NCI-H1436 (cell line): ENCODE measurements at places on chromosomes 6 and 20.
A peak's percentile ranks its signal among the peaks of the same experiment; 100 is the strongest.

GRCh38 chr6:36788186-36788585 lies 51.1 kb downstream of the CPNE5 start:
- no peak for DNase-seq

GRCh38 chr6:46651006-46651405 lies 1.6 kb downstream of the CYP39A1 start:
- no peak for DNase-seq

DNA sequence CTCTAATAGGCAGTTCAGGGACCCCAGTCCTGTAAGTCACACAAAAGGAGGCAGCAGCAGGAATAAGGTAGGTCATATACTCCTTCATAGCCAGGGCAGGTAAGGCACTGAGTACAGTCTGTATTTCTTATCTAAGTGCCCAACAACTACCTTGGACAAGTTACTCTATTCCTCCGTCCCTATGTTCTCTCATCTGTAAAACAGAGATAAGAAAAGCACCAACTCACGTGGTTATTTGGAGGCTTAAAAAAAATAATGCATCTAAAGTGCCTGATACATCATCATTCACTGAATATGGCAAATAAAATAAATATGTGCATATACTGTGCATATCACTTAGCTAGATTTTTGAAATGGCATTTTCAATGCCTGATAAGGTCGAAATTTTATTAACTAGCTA lies 298.1 kb upstream of the CDYL start:
- no peak for DNase-seq

DNA sequence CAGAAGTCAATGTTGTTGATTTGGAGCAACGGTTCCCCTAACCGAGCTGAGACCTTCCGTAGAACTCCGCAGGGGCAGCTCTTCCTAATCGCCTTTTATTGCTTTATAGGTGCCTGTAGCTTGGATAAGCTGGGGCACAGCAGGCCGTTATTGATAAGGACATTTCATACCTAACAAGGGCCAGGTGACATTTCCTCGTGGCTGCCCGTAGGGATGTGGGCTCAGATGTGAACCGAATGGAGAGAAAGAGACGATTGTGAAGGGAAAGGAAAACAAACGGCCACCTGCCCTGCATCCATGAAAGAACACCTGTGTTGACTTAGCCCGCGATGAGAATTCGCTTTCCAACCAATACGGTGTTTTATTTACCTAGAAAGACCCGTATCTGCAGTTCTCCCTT lies 53.3 kb upstream of the DACT2 start:
- DNase-seq: no peak

DNA sequence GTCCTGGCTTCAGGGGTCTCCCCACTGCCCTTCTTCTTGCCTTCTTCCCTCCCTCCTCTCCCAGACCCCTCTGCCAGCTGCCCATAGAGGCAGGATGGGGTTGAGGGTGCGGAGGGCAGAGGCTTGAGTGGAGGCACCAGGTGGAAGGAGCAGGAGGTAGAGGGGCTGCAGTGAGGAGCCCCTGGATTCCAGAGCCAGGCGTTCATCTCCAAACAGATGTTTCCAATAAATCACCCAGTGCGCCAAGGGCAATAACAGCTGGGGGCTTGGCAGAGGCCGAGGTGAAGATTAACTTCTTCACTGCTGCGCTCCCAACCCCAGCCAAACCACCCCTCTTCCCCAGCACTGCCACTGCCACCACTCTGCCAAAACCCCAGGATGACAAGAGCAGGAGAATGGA lies 10.7 kb downstream of the MDFI start:
- DNase-seq: no peak

DNA sequence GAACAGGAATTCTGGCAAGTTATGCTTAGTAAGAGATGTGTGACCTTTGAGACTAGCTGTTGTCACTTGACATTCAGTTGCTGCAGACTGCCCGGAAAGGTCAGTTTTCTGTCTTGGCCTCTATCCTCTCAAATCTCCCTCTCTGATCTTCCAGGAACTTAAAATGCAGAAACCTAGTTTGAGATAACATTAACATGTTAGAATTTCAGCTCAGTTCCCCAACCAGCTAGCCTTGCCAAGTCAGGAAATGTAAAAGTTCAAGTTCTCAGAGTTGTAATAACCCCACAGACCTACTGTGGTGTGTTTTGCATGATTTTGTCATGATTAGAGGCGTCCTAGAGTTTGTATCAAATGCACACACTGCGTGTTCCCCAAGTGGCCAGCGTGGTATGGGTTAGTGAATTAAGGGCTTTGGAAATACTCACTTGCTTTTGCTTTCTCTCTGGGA lies 46.6 kb downstream of the DUSP22 start:
- no peak for DNase-seq

DNA sequence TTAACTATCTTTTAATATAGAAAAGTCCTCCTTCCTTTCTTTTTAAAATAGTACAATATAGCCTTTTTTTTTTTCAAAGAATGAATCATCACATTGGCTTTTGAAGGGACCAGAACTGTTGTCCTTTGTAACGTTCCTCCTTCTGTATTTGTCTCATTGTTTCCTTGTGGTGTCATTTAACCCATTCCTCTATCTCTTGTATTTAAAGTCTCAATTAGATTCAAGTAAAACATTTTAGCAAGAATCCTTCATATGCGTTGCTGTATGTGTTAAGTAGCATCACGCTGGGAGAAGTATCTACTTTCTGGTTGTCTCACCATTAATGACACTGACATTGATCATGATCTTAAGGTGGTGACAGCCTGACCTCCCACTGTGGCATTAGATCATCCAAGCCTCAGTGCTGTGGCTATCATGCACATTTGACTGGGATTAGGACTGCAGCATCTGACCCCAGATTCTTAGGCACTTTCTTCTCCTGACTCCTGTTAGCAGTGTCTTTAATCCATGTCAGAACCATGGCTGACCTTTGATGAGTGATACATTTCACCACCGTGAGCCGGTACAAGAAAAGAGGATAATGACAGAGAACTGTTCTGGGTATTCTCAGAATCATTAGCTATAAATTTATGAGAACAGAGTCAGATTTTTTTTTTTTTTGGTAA lies 67.5 kb upstream of the TFB1M start:
- DNase-seq: no peak

- DNase-seq: peak; percentile 45
Observed at GRCh38 chr6:88870717-88871330, 92.6 kb downstream of the RNGTT start.

- DNase-seq: peak; percentile 47
Observed at GRCh38 chr6:44247338-44248302, 719 bp downstream of the HSP90AB1 start.

GRCh38 chr6:158461954-158462353 lies 97.9 kb upstream of the TMEM181 start:
- no peak for DNase-seq

DNA sequence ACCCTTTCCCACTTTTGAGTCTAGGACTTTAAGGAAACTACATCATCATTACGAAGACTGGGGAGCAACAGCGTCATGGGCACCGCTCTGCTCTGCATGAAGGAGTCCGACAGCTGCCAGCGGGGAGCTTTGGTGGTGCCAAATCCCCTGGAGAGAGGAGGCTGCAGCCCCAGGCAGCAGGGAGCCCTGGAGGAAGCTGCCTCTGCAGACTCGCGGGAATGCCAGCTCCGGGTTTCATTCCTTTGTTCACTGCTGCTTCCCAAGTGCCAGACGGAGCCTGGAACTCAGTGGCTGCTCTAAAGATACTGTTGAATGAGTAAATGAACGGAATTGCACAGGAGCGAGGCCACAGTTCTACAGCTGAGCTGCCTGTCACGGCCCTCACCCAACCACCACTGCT lies 196.5 kb upstream of the THBS2 start:
- DNase-seq: no peak

DNA sequence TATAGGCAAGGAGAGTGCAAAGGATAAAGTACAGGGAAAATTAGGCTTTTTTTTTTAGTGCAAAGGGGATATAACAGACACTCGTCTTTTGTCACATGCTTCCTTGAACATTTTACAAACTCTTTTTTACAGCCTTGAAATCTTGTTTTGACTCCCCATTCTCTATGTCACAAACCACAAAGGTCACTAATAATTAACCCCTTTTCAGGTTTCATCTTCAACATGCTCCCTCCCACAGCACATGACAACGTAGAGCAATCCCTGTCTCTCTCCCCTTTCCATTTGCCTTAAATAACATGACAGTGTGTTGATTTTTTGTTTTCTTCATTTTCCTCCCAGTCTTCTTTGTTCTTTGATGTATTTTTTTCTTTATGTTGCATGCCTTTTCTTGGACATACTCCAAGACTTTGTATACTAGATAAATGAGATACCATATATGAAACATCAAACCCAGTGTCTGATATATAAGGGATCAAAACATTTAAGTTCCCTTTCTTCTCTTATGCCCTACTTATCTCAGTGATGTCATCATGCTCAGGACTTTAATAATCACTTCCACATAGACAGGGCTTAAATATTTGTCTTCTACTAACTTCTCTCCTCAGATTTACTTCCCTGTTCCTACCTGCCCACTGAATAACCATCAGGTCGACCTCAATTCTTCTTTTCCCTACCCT lies 378.7 kb upstream of the HSF2 start:
- no peak for DNase-seq

GRCh38 chr20:53826597-53827291 lies 233.1 kb upstream of the ZNF217 start:
- DNase-seq: no peak

GRCh38 chr20:39878320-39878719 lies 810.7 kb downstream of the MAFB start:
- no peak for DNase-seq

DNA sequence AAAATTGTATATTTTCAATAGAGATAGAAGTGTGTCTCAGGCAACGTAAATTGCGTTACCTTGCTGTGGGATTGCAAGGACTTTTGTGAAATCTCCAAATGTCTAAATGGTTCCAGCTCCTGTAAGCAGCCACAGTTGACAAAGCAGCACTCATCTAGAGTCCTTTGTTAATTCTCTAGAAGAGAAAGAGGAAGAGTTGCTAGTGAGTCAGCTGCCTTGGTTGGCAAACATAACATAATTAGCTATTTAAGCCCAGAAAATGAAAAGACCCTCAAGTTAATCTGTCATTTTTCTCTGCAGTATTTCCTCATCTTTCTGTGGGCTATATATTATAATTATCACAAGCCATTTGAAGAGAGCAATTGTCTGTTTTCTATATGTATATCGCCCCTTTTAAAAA lies 66.4 kb upstream of the FABP7 start:
- DNase-seq: peak; percentile 66

GRCh38 chr6:2026133-2026532 lies 219.3 kb downstream of the GMDS start:
- no peak for DNase-seq

DNA sequence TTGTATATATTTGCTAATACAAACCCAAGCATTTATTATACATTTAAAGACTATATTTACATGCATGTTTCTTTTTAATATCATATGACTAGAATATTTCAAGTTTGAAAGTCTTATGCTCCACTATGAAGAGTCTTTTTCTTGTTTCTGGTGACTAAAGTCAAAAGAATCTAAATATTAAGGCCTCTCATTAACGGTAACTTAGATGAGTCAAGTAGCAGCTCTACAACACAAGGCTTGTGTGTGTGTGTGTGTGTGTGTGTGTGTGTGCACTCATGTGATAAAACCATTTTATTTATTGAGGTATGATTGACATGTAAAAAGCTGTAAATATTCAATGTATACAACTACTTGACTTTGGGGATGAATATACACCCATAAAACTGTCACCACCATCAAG lies 275.6 kb downstream of the TFAP2B start:
- DNase-seq: no peak

DNA sequence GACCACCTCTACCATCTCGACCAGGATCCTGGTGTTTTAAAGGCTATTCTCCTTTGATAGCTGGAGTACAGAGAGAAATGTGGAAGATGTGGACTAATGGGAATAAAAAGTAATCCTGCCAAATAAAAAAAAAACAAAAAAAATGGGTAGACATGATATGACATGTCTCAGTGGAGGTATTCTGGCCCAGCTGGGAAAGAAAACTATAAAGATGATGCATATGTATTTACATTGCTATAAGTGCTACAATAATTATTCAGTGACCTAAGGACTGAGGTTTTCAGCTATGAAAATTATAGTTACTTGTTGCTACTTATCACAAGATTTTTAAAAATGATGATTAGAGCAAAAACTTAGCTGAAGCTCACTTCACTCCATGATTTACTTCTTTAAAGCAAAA lies 101.1 kb downstream of the SIM1 start:
- DNase-seq: no peak

- no peak for DNase-seq
Observed at GRCh38 chr6:33902457-33902853, 98.7 kb upstream of the MLN start.

- no peak for DNase-seq
Observed at GRCh38 chr20:48847498-48848205, 19.9 kb upstream of the PREX1 start.

DNA sequence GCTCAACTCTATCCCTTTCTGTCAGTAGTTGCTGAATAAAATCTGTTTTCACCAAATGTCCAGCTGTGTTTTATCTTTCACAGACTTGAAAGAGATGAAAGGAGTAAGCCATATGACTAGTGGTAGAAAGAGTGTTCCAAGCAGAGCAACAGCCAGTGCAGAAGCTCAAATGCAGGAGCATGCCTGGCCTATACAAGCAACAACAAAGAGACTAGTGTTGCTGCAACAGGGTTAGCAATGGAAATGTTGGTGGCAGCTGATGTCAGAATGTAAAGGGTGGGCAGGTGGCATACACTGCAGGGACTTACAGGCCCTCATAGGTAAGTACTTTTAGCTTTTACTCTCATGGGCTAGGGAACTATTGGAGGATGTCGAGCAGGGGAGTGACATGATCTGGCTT lies 5.2 kb upstream of the HINT3 start:
- DNase-seq: no peak

GRCh38 chr6:41519745-41520699 lies 26.2 kb upstream of the FOXP4 start:
- DNase-seq: no peak

GRCh38 chr6:88377976-88378568 lies 211.9 kb upstream of the CNR1 start:
- DNase-seq: no peak

DNA sequence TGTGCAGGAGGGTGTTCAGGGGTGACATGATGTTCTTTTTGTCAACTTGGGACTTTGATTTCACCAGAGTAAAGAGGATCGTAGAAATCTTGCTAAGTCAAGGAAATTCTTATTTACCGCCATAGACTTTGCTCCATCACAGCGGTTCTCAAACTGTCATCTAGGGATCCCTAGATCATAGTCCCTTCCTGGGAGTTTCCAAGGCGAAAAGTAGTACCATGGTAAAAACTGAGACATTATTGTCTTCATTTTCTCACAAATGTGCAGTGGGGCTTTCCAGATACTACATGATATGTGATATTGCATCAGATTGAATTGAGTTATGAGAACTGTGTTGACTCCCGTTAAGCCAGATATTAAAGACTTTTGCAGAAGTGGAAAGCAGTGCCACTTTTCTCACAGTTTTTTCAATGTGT lies 79.7 kb downstream of the JARID2 start:
- no peak for DNase-seq

- DNase-seq: no peak
Observed at GRCh38 chr6:14265049-14266021, 147.8 kb downstream of the CD83 start.

GRCh38 chr6:169894377-169894960 lies 143.0 kb downstream of the ERMARD start:
- DNase-seq: no peak

- no peak for DNase-seq
Observed at GRCh38 chr20:47189060-47189459, 167.4 kb downstream of the ZMYND8 start.
